ENCODE measurements at places on chromosomes 7 and 10. TPM values are rescaled to one million over a fixed set of nuclear protein-coding genes. Genes with fewer than 3 reads are reported as not detected.

Gene ABCA13
- 0.09 TPM for total RNA-seq

Gene FEZF1
- not detected for total RNA-seq

Gene GDF2
- total RNA-seq = not detected

Gene NAMPT
- total RNA-seq = 186 TPM

Gene TMEM273
- not detected for total RNA-seq

Gene DPYSL4
- 6.3 TPM for total RNA-seq

Gene GOLGA7B
- total RNA-seq = not detected

Gene PPP1R17
- not detected for total RNA-seq

Gene MCM7
- total RNA-seq = 14.6 TPM

Gene MRPS17
- 10.7 TPM for total RNA-seq

Gene CUBN
- 4.8 TPM for total RNA-seq

Gene ZNHIT1
- total RNA-seq = 48.0 TPM

Gene EFCAB10
- not detected for total RNA-seq

Gene TACC2
- 7.8 TPM for total RNA-seq

Gene ADRA2A
- not detected for total RNA-seq

Gene FAM25A
- not detected for total RNA-seq

Gene GPR158
- 0.05 TPM for total RNA-seq

Gene LLCFC1
- total RNA-seq = not detected

Gene CUZD1
- total RNA-seq = 0.30 TPM

Gene RRP12
- total RNA-seq = 16.9 TPM

Gene CDC14C
- total RNA-seq = not detected

Gene IKZF1
- not detected for total RNA-seq

Gene NPC1L1
- total RNA-seq = not detected

Gene SLC18A3
- not detected for total RNA-seq

Gene BNIP3
- 356 TPM for total RNA-seq

Gene DNAJB12
- 23.8 TPM for total RNA-seq

Gene PIK3CG
- not detected for total RNA-seq

Gene OPN1SW
- total RNA-seq = not detected

Gene NAT16
- not detected for total RNA-seq

Gene SPDYE16
- total RNA-seq = not detected

Data from smooth muscle cell of the umbilical artery (primary cell).